ENCODE measurements at places on chromosomes 12 and 14. TPM values are rescaled to one million over a fixed set of nuclear protein-coding genes. Genes with fewer than 3 reads are reported as not detected.

Gene C12orf50
- not detected for total RNA-seq

Gene CD4
- 6.6 TPM for total RNA-seq

Gene PPP2R3C
- total RNA-seq: 43.0 TPM

Gene HSPB8
- 416 TPM for total RNA-seq

DNA sequence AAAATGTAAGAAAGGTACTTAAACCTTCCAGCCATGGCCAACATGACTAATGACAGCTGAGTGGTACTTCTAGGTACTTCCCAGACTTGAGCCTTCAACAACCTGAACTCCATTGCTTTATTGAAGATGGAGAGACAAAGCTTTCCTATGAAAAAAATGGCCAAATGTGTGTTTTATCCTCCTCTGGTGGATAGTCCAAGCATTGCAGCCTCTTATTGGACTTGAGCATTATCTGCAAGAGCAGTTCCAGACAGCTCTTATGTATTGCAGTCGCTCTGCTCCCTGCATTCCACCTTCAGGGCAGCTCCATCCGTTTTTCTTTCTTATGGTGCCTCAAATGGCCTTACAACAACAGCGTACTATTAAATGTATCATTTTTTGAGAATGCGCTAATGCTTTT, 588.2 kb downstream of the NRXN3 start:
- no peaks in the 10 kb centered on the region for H3K4me1 ChIP-seq
- DNase-seq: no peak
- no peak overlapping the region for H3K27ac ChIP-seq
- H3K27me3 ChIP-seq: no peaks in the 10 kb centered on the region
- no peaks in the 10 kb centered on the region for H3K36me3 ChIP-seq

GRCh38 chr14:65169351-65169750, 67.0 kb upstream of the MAX start:
- H3K27ac ChIP-seq: peak overlapping the region; percentile 31
- no peaks in the 10 kb centered on the region for H3K4me1 ChIP-seq
- DNase-seq: no peak
- H3K27me3 ChIP-seq: peaks cover 6% of the 10 kb centered on the region
- H3K4me3 ChIP-seq: no peak overlapping the region

- no peaks in the 10 kb centered on the region for H3K27me3 ChIP-seq
- no peak overlapping the region for H3K27ac ChIP-seq
- DNase-seq: no peak
- peaks cover 19% of the 10 kb centered on the region for H3K4me1 ChIP-seq
- no peaks in the 10 kb centered on the region for H3K36me3 ChIP-seq
Observed at GRCh38 chr14:95322651-95323050, 2.9 kb upstream of the CLMN start.
